NCI-H1092 treated with DMSO at 0.1 percent for 48 hours (cell line): ENCODE measurements at places on chromosomes 4 and X.

DNA sequence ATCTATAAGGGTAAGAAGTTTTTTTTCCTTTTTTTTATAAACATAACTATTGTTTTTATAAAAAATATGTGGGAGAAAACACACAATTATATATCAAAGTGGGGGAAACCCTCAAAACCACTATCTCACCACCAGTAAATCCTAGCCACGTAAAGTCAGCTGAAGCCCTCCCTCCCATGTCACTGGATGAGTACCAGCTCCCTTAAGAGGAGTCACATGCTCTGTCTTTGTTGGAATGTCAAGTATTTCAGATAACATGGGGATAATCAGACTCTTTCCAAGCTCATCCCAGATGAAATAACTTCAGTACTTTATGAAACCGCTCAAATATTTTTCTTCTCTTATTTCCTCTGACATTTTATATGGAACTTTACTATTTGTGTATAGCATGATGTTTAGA lies 2.4 kb downstream of the MYOZ2 start:
- no peak for DNase-seq

DNA sequence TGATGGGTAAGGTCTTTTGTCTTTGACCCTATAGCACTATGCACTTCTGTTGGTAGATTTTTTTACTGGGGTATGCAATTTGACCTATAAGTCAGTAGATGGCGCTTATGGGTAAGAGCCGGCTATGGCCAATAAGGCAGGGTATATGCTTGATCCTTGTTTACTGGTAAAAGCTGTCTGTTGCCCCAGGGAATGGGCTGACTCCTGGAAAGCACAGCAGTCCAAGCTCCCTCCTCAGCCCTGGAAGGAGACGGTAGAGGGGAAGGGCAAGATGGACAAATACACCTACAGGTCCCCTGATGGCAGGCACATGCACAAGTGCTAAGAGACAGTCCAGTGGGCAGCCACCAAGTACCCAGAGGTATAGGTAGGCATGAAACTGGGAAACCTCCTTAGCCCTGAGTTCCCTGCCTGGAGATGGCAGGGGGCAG lies 63.7 kb downstream of the ADAMTS3 start:
- peak; percentile 6 for DNase-seq

- no peak for DNase-seq
Measured at GRCh38 chr4:5128569-5128968, 77.3 kb downstream of the STK32B start.

DNA sequence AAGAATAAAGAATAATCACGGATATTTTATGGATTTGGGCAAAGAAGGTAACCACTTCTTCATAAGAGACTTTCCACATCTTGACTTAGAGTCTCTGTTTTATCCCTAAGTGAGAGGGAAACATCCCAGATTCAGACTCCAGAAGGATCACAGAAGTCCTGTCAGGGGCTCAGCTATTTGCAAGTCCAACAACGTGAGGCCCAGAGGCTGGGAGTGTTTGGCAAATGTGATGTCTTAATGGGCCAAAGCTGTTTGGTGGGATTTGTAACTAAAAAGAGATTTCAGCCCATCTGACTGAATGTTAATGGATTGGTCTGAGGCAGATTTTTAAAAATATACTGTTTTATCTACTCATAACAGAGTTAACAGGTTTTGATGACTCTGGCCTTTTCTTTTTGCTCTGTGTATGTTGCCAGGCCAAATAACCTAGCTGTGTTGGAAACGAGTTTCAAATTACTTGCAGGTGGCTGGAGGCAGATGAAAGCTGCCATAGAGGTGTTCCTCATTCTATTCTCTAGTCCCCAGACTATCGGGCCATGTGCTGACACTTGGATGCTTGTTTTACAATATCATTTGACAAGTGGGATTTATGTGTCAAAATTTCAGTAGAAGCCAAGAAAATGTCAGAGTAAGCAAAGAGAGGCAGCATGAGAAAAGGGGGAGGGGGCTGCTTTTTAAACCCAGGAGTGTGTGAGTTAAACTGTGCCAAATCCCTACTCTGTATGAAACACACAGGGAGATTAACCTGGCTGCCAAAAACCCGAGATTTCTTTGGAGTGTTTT lies 330.9 kb downstream of the DCHS2 start:
- no peak for DNase-seq

DNA sequence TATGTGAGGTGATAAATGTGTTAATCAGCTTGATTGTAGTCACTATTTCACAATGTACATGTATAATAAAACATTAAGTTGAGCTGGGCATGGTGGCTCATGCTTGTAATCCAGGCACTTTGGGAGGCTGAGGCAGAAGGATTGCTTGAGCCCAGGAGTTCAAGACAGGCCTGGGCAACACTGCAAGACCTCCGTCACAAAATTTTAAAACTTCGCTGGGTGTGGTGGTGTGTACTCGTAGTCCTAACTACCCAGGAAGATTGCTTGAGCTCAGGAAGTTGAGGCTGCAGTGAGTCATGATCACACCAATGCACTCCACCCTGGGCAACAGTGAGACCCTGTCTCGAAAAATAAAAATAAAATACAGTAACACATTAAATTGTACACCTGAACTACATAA lies 20.1 kb downstream of the LYAR start:
- DNase-seq = no peak

- no peak for DNase-seq
Measured at GRCh38 chr4:80948995-80949394, 81.5 kb upstream of the BMP3 start.

- DNase-seq = no peak
Measured at GRCh38 chrX:1507511-1508463, 29.2 kb downstream of the P2RY8 start.

- DNase-seq = no peak
Measured at GRCh38 chr4:121243485-121243884, 79.4 kb upstream of the TNIP3 start.

- no peak for DNase-seq
Measured at GRCh38 chr4:153748378-153748777, 11.4 kb downstream of the RNF175 start.

GRCh38 chr4:8105306-8106100 lies 53.1 kb downstream of the ABLIM2 start:
- peak; percentile 54 for DNase-seq

GRCh38 chrX:154478728-154479622 lies at the start of gene LAGE3:
LAGE3 (minus strand) TSS chrX:154479281; CDS start chrX:154478915, 366 bp downstream.
- peak; percentile 92 for DNase-seq

DNA sequence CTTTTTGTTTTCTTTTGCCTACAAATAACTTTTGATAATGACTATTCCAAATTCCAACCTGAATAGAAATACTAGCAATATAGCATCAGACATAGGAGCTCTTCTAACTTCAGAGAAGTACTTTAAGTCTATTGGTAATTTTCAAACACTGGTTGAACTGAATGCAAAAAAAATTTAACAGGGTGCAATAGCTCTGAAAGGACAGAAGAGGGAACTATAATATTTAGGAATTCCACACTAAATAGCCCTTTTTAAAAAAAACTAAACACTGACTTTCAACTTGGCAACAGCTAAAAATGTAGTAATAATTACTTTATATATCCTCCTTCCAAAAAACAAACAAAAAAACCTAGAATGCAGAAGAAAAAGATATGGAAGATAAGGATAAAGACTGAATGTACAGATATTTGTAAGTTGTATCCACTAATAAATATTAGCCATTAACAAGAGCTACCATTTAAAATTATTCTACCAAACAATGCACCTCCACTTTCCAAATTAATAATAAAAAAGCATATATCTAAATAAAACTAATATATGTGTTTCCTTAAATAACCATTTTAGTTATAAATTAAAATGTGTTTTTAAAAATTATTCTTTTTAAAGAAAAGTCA lies 81.4 kb downstream of the FBXW7 start:
- peak; percentile 17 for DNase-seq

- peak; percentile 26 for DNase-seq
Measured at GRCh38 chr4:7843831-7844593, 95.6 kb downstream of the AFAP1 start.

- peak; percentile 47 for DNase-seq
Measured at GRCh38 chr4:3250956-3251690, 2.2 kb downstream of the MSANTD1 start.

DNA sequence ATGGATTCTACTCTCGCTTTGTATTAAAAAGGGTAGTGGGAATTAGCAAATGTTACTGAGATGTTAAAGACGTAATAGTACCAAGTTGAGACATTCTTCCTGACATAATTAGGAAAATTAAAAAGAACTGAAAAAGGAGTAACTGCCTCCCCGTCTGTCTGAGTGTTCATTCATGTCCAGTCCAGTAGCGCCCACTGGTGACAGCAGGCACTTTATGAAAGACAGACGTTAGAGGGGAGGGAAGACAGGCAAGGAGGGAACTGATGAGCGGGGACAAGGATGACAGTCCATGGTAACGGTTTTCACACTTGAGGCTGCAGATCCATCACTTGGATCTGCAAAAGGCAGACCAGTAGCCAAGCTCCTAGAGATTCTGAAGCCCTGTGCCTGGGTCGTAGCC lies 326.7 kb downstream of the STK32B start:
- DNase-seq = no peak

- no peak for DNase-seq
Measured at GRCh38 chrX:139554991-139555675, 24.6 kb downstream of the F9 start.

- DNase-seq = peak; percentile 64
Measured at GRCh38 chr4:108166441-108167315, 2.1 kb downstream of the LEF1 start.

DNA sequence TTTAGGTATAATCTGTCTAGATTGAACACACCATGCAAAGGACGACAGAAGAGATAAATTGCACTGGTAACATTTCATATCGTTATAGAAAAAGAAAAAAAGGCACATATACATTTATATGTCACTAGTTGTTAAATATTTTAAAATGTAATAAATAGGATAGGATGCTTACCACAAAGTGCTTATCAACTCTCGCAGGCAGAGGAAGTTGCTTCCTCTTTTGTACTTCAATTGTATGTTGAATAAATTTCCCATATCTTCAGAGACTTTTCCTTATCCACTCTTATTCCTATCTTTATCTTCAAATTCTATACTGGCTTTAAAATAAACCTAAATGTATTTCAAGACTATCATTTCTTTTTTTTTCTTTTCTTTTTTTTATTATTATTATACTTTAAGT lies 163.3 kb upstream of the SPOCK3 start:
- no peak for DNase-seq
